Mesenteric fat pad (tissue), 1 donor: ENCODE measurements at places on chromosomes 1 and 21.
A peak's percentile ranks its signal among the peaks of the same experiment; 100 is the strongest.

DNA sequence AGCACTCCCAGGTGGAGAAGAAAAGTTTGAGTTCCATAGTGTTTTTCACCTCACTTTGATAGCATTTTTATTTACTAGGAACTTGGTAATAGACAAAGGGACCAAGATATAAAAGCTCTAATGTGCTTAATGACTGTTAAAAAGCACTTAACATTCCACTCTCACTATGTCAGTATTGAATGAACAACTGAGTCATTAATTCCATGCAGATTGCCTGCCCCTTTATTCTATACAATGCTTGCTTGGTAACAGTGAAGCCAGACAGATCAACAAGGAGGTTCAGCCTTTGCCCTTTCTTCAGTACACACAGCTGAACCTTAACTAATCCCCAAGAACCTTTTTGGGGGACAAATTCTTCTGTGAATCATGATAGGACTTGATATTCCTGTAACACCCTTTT, 425.5 kb downstream of the NUF2 start:
- no peak for DNase-seq

DNA sequence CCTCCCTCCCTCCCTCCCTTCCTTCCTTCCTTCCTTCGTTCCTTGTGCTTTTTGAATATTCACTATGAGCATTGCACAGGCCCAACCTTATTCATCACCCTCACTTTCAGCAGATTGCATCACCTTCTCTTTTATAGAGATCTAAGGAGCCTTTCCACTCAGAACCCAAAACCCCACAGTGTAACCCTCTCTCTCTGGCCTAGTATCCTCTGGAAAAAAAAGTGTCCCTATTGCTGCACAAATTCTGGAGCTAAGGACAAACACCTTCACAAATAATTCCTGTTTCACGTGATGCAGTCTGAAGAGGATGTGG, 25.6 kb downstream of the OR10J5 start:
- no peak for DNase-seq

DNA sequence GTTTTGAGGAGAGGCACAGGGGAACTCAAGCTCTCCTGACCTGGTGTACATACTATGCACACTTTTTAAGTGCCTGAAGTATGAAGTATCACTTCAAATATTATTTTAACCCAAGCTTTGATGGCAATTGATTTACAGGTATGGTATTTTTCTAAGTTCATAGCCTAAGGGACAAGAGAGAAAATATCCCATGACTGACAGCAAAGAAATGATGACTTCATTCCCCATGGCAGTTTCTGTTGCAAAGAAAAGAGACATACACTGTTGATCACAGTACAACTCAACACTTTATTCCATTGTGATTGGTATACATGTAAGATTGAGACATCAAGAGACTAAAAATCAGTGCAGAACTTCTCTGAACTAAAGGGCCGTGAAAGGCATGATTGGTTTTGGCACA, 41.8 kb upstream of the BCL10 start:
- DNase-seq = no peak

GRCh38 chr1:233031521-233031920, 81.1 kb downstream of the NTPCR start:
- DNase-seq = no peak

DNA sequence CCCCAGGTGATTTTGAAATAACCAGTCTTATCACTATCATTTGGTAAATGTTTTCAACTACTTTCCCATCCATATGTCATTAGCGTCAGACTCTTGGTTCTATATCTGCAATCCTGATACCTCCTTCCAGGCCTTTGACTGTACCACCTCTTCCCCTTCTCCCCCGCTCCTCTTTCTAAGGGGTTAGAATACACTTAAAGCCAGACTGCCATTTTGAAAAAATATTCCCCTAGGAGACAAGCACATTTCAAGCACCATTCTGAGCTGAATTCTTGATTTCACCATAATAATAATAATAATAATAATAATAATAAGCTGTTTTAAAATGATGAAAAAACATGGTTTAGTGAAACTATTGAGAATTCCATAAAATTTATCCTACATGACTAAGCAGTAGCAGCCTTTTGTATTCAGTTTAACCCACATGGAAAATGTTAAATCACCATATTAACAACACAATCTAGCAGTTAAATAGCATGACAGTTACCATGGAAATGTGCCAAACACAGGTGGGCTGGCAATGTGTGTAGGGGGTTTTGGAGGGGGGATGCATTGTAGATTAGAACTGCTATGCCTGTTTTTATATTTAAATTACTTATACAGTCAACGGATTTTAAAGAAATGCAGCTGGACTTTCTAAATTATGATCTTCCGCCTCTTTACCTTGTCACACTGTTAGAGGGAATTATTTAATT, 480.2 kb upstream of the DEPDC1 start:
- no peak for DNase-seq

GRCh38 chr1:197761654-197762053, 13.6 kb downstream of the DENND1B start:
- no peak for DNase-seq

GRCh38 chr1:44558883-44559282, 115.4 kb downstream of the TMEM53 start:
- no peak for DNase-seq

- no peak for DNase-seq
These were observed 27.2 kb upstream of the CLIC4 start for GRCh38 chr1:24717887-24718650.

GRCh38 chr1:12441414-12442105, 176.4 kb downstream of the DHRS3 start:
- no peak for DNase-seq

- no peak for DNase-seq
These were observed 757 bp upstream of the SPSB1 start for GRCh38 chr1:9291914-9292360.

DNA sequence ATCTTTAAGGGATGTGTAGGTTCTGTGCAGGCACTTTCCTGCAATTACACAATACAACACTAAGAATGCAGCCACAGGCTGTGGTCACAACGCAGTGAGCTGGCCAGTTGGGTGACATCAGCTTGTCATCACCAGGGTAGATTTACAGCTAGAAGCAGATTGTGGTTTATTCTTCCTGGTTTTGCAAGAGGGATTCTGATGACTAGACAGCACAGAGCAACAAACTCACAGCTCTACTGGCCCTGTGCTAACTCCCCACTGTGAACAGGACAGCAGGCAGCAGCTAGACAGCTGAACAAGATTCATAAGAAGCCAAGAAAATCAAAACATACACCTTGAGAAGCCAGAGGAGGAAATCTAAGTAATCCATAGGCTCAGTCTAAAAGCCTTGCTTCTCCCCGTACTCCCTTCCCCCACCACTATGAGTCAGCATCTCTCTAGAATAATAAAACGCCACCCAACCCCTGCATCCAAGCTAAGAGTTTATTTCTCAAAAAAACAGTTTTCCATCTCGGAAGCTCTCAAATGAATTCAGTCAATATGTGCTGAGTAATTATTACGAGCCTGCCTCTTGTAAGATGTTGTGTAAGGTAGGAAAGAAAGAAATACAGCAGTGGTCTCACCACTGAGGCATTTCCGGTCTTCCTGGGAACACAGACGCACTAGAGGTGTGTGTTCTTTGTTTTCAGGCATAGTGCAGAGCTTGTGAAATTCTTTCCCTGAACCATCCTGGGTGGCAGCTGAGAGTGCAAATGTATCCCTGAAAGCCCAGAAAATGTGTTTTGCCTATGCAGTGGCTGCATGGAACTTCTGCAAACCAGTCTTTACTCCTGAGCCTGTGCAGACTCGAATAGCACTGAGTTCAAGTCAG, 162.8 kb downstream of the NTPCR start:
- no peak for DNase-seq

GRCh38 chr1:145707183-145707867, at the start of gene PDZK1:
Gene PDZK1, minus strand, starts transcription at chr1:145707368. Its CDS starts 19,347 bp downstream, at chr1:145688021.
- DNase-seq = no peak

GRCh38 chr1:47184090-47184821, 5.6 kb downstream of the PDZK1IP1 start:
- no peak for DNase-seq

- DNase-seq = no peak
These were observed 2.7 kb downstream of the RAB29 start for GRCh38 chr1:205772607-205773032.

DNA sequence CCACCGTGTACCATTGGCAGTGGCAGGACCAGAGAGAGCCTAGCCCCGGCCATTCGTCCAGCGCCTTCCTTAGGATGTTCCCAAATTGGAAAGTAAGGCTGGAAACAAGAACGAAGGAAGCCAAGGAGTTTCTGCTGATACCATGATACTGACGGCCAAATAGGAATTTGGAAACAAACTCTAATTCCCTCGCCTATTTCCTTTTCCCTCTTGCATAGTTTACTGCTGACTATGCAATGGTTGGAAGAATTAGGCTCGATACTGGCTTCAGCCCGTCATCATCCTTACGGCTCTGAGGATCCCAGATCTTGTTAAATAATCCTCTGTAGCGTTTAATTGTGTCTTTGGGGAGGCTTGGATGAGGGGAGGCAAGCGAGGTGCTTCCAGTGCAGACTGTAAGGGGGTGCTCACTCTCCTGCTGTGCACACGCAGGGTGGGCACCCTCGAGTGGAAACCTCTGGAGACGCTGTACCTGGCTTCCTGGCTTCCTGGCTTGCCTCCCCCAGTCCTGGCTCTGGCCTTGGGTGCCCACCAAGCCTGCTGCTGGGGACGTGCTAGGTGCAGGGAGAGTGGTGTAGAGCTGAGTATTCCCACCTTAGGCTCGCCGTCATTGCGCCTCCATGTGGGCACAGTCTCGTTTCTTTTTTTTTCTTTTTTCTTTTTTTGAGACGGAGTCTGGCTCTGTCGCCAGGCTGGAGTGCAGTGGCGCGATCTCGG, 27.4 kb upstream of the CAMTA1 start:
- DNase-seq = no peak

- DNase-seq = no peak
These were observed 14.3 kb downstream of the PROK1 start for GRCh38 chr1:110465038-110465813.

- no peak for DNase-seq
These were observed 2164.2 kb downstream of the NCAM2 start for GRCh38 chr21:23162198-23162946.

DNA sequence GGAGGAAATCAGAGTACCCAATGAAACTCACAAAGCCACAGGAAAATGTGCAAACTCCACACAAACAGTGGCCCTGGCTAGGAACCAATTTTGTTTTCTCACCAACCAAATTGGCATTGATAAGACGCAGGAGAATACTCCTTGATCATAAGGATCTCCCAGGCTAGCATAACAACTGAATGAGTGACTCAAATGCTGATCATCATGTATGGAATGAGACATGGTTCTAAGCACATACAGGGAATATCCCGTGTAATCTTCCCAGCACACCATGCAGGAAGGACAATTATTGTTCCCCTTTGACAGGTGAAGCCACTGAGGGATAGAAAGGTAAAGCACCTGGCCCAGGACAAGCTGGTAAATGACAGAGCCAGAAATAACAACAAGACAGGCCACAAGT, 180.0 kb upstream of the DUSP10 start:
- DNase-seq = no peak

DNA sequence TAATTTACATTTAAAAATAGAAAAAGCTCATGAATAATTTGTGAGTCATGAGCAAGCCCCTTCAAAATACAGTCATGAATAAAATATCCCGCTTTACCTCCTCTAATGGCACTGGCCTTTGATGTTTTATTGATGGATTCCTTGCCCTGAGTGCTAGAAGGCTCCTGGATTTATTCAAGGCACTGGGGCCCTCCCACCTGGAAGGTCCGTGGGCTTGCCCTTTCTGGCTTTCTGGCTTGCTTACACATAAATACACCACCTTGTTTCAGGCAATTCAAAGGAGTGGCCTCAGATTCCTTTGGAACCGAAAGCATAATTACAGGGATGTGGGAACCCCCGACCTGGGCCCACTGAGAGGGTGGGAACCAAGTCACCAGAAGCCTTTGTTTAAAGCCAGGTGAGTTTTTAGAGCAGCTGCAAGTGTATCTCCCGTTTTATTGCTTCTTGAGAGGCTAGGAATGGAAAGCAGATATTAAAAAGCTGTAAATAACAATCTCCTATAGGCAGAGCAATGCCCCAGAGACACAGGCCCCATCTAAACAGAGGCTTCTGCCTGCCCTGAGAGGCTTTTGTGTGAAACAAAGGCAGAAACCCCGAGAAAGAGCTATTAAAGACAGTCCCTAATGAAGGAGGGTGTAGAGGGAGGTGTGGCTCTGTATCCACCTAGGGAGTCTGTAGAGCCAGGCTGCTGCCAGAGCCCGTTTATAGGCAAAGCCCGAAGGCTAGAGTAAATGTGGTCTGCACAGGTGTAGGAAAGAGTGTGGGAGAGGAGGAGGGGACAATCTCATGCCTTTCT, 126.4 kb downstream of the FAM78B start:
- DNase-seq = no peak

GRCh38 chr1:197467881-197468280, 199.8 kb downstream of the CRB1 start:
- DNase-seq = no peak

DNA sequence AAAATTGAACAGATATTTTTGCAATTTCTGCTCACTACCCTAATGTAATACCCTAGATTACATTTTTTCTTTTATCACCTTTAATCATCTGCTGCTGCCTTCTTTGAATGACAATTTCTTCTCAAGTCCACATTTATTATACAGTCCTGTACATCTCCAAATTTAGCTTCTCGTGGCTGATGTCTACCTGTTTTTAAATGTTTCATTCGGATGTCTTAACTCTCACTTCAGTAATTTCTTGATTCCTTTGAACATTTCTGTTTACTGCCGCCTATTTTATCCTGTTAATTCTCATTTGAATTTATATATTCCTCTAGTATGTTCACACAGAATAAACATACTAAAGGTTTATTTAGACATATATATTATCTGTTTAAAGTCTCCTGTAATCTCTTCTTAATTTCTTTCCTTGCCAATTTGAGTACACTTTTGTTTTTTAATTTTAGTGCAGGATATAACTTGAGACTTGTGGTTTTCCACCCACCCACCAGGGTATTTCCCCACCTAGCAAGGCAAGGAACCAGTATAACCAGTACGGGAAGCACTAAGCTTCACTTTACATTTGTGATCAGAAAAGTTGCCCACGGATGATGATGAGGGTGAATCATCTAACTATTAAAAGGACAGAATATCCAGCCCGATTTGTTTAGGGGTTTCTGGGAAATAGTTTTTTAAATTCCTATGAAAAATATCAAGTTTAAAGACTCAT, 12.7 kb downstream of the INSL5 start:
- DNase-seq = no peak

DNA sequence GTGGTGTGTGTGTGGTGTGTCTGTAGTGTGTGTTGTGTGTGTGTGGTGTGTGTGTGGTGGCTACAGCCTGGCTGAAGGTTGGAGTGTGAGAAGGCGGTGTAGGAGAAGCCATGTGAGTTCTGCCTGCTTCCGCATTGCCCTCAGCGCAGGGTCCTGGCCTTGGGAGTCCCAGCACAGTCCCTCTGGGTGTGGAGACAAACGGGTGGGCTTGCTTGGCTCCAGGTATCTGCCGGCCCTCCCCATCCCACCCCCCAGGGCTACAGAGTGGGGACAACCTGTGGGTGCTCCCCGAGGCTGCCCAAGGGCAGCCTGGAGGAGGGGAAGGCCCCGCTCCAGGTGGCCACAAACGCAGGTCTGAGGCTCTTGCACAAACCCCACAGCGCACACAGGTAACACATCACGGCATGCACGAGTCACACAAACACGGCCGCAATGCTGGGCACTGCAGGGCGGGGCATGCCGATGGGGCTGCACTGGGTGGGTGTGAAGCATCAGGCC, 31.7 kb upstream of the ADARB1 start:
- DNase-seq = peak; percentile 72
